Endothelial cell (in vitro differentiated cells): ENCODE measurements at places on chromosomes 2 and 18. TPM values are rescaled to one million over a fixed set of nuclear protein-coding genes. Genes with fewer than 3 reads are reported as not detected.

The ATOH8 gene
- 1.8 TPM for total RNA-seq

The C2orf80 gene
- not detected for total RNA-seq

The SH3RF3 gene
- total RNA-seq, result 12.8 TPM

The MAPRE3 gene
- total RNA-seq, result 4.1 TPM

The TBR1 gene
- 0.08 TPM for total RNA-seq

The GAREM1 gene
- total RNA-seq, result 1.2 TPM

The C2orf66 gene
- total RNA-seq, result 1.4 TPM

DNA sequence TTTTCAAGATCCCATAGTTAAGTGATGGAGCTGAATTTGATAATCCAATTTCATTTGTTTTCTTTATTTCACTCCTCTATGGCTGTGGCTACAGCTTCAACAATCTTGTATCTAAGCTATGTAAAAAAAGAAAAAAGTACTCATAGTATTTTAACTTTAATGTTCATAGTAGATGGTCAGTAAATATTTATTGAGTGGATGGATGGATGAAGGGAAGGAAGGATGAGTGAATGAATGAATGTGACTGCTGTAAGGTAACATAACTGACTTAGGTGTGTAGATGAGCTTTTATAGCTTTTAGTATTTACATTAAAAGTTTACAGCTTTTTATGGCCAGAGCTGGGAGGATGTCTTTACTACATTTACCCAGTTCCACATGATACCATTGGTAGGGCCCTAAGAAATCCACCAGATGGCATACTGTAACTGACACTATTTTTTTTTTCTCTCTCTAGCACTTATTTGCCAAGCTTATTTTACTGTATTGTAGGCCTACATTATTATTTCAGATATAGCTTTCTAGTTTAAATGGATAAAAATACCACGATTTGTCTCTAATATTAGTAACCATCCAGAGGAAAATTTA is 13.4 kb upstream of the HRH4 start:
- no peak for DNase-seq

GRCh38 chr2:39642051-39642718 is 23.5 kb upstream of the TMEM178A start:
- DNase-seq, result no peak

DNA sequence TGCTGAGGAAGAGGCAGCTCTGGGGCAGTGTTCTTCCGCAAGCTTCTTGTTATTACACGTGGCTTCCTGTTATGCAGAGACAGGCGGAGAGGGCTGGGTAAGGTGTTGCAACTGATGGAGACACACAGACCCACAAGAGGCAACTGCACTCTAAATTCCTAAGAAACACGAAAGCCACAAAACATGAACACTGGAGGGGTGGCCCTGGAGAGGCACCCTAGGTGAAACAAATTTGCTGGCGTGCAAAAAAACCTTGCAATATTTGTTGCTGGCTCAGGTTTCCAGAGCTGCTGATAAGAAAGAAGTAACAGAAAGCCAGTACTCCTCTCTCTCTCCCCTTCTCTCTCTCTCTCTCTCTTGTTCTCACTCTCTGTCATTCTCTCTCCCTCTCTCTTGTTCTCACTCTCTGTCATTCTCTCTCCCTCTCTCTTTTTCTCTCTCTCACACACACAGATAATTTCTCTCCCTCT is 31.8 kb downstream of the ARHGAP25 start:
- DNase-seq, result no peak

GRCh38 chr2:217903859-217904613 is 98.8 kb downstream of the TNS1 start:
- no peak for DNase-seq

GRCh38 chr2:19815746-19816145 is 86.0 kb downstream of the TTC32 start:
- DNase-seq, result no peak

GRCh38 chr2:189628817-189629530 is 32.3 kb upstream of the ASNSD1 start:
- DNase-seq, result no peak

DNA sequence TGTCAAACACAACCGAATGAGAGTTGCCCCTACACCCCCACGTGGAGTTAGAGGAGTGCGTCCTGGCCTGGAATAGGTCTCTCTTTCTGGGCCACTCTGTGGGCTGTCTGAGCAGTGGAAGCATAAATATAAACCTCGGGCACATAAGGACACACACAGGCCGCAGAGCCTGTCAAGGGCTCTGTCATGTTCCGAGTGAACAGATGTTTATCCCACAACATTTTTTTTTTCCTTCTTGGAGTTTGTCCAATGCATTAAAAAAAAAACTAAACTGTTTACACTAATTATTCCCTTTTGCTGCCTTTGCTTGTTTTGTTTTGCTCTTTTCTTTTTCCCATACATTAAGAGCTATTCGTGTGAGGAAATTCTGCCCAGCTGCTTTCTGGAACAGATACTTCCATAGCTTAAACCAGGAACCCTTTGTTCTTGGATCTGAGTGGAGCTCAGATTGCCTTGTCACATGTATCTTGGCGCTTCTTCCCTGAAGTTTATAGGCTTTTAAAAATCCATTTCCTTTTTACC is 228.3 kb upstream of the FOSL2 start:
- DNase-seq, result no peak

- no peak for DNase-seq
Observed at GRCh38 chr18:49023271-49023937, 72.6 kb upstream of the SMAD7 start.

GRCh38 chr2:232611559-232612218 is 21.7 kb upstream of the EFHD1 start:
- DNase-seq, result peak; percentile 66

GRCh38 chr2:238777369-238778067 is 70.4 kb upstream of the TWIST2 start:
- no peak for DNase-seq

DNA sequence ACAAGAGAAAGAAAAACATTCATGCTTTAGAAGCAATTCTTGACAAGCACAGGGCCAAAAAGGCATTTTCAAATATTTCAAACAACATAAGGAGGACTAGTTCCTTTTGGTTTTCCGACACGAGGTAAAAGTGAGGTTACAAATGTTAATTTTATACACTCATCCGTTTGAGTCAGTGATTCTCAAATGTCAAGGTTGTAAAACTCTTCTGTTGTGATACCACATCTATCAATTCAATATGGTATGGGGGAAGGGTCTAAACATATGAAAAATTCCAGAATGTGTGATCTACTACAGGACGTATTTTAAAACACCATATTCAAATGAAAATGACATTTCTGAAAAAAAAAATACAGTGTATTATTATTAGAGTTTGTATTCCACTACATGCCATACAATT is 52.7 kb downstream of the TGIF1 start:
- DNase-seq, result no peak

DNA sequence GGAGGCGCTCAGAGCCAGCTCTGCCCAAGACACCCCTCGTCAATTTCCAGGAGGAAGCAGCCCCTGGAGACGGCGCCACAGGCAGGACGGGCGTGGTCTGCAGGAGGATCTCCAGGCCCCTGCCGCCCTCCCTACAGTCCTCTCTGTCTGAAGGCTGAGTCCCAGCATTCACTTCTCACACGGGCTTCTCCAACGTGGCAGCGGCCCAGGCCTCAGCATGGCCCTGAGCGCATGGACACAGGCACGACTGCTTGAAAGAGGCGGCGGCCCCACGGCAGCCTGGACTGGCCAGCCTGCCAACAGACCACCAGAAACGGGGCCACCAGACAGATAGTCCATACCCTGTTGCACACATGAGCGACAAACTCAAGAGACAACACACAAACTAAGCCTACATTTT is 23.3 kb downstream of the SDC1 start:
- no peak for DNase-seq

- no peak for DNase-seq
Observed at GRCh38 chr2:230739961-230740360, 27.3 kb downstream of the CAB39 start.

- DNase-seq, result no peak
Observed at GRCh38 chr18:13382366-13382953, 163.9 kb downstream of the LDLRAD4 start.

GRCh38 chr2:195338856-195339255 is 318.2 kb upstream of the SLC39A10 start:
- DNase-seq, result no peak

- no peak for DNase-seq
Observed at GRCh38 chr2:183164650-183165015, 40.4 kb downstream of the NUP35 start.

GRCh38 chr2:29068513-29068912 is 5.8 kb downstream of the PCARE start:
- DNase-seq, result no peak
